ENCODE measurements at places on chromosomes 16 and 17.
A peak's percentile ranks its signal among the peaks of the same experiment; 100 is the strongest.

GRCh38 chr17:40487371-40488020 lies 13.9 kb downstream of the TNS4 start:
- no peak for DNase-seq

- DNase-seq = no peak
Observed at GRCh38 chr17:10126616-10127501, 71.5 kb downstream of the GAS7 start.

DNA sequence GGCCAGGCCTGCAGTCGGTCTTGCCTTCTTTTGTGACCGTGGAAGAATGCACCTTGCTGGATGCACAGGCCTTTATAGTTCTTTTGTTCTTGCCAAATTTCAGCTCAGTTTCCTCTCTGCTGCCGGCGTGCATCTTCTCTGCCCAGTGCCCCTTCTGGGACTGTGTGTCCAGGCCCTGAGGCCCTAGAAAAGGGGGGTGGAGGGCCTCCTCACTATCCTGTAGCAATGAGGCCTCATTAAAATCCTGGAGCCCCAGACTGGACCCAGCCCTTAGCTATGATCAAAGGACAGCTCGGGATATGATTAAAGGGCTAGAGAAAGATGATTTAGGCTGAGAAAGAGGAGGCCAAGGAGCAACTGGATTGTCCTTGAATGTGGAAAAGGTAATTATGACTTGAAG lies 229.8 kb downstream of the SEC14L1 start:
- no peak for DNase-seq

DNA sequence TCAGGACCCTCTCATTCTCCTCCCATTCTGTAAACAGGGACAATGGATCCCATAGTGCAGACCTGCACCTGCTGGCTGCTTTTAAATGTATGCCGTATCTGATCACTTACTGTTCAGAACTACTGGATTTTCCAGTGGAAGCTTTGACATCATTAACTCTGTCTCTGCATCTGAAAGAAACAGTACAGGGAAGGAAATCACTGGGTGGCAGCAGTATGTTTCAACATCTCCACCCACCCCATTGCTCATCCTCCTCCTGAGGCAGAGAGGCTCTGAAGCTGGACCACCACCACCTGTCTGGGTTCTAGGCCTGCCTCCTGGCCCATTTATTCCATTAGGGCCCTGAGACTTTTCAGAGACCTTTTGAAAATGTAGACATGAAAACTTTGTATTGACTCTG lies 2.6 kb downstream of the CCL15 start:
- DNase-seq = no peak

DNA sequence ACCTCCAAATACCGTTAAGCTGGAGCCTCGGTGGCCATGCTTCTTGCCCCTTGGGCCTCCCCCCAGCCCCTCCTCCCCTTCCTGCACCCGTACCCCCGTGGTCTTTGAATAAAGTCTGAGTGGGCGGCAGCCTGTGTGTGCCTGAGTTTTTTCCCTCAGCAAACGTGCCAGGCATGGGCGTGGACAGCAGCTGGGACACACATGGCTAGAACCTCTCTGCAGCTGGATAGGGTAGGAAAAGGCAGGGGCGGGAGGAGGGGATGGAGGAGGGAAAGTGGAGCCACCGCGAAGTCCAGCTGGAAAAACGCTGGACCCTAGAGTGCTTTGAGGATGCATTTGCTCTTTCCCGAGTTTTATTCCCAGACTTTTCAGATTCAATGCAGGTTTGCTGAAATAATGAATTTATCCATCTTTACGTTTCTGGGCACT lies 928 bp downstream of the HBA1 start:
- no peak for DNase-seq

- DNase-seq = peak; percentile 76
Observed at GRCh38 chr16:81238296-81239011, at the start of gene BCO1. Gene BCO1, plus strand, starts transcription at chr16:81238689. Its CDS starts 220 bp downstream, at chr16:81238909.

- DNase-seq = no peak
Observed at GRCh38 chr16:72094266-72094610, 591 bp downstream of the DHX38 start.

DNA sequence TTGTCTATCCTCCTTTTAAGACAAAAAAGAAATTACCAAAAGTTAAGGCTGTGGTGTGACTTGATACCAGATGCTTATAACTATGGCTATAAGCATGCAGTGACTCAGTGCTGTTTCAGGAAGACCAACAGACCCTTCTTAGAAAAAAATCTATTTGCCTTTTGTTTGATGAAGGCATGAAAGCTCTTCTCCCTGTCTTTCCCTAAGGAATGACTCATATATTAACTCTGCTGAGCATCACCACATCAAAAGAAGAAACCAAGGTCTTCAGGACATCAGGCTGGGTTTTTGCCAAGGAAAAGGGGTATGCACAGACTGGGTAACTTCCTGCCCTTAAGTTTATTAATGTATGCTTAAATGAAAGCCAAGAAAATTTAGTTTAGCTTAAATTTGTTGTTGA lies 47.1 kb downstream of the VMP1 start:
- DNase-seq = no peak

GRCh38 chr17:31390748-31391495 lies 553 bp upstream of the RAB11FIP4 start:
- no peak for DNase-seq

- DNase-seq = no peak
Observed at GRCh38 chr17:43809121-43809520, 23.8 kb downstream of the MPP3 start.

DNA sequence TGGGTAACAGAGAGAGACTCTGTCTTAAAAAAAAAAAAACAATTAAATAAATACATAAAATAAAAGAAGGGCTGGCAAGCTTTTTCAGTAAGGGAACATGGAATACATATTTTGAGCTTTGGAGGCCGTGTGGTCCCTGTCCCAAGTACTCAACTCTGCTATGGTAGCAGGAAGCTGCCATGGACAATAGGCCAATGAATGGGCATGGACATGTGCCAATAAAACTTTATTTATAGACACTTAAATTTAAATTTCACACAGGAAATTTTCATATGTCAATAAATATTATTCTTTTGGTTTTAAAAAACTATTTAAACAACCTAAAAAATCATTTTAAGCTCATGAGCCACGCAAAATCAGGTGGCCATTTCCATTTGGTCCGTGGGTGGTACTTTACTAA lies 3.8 kb downstream of the OTOA start:
- DNase-seq = no peak

GRCh38 chr16:12420661-12421209 lies 383.0 kb downstream of the CPPED1 start:
- no peak for DNase-seq

DNA sequence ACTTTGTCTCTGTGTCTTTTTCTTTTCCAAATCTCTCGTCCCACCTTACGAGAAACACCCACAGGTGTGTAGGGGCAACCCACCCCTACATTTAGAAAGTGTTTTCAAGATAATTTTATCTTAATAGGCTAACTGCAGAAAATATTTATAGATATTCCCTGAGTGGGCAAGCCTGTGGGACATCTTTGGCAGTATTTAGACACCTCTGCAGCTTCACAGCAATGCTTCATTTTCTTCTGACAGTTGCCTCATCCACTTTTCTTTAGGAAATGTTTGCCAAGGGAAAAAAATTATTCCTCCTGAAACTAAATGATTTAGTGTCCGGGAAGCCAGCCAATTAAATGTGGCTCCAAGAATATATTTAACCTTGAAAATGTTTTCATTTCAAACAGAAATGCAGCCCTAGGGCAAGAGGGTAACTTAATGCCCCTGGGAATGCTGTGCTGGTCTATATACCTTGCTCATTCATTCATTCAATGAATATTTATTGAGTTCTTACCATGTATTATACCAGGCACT lies 290.4 kb downstream of the ABCC12 start:
- DNase-seq = peak; percentile 21

GRCh38 chr17:57366558-57367351 lies 110.4 kb downstream of the MSI2 start:
- DNase-seq = no peak

- DNase-seq = no peak
Observed at GRCh38 chr16:84461029-84461412, 43.4 kb downstream of the MEAK7 start.

DNA sequence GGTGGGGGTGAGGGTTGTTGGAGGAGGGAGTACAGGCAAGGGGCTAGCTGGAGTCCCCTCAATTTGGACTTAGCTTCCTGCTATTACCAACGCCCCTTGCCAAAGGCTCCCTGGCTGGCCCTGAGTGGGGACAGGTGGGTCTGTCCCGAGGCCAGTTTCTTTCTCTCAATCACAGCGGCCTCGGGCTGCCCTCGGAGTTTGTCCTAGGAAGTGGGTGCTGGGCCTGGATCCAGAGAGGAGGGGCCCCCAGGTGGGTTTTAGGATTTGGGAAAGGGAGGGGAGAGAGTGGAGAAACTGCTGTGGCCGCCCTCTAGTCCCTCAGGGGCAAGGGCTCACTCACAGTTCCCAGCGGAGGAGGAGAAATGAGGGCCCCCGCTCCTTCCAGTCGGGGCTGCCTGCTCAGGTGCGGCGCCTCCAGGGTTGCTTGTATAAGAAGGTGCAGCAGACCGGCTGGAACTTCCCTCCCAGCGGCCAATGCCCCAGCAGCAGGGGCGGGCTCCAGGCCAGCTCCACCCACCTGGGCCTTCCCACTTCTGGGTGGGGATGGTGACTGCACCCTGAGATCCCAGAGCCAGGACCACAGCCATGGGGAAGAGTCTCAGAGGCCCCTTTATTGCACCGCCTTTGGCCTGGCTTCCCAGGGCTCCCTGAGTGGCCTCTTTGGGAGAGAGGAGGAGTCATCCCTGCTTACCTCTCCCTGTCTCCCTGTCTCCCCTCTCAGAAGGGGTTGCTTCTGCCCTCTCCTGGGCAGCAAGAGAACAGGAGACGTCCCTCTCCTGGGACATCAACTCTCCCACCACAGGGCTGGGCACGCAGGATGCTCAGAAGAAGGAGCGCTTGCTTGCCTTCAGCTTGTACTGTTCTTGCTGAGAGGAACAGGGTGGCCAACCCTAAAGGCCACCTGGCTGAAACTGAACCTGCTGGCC lies 112.0 kb upstream of the SMURF2 start:
- peak; percentile 57 for DNase-seq

- no peak for DNase-seq
Observed at GRCh38 chr16:11966173-11966572, 1.2 kb downstream of the TNFRSF17 start.

- DNase-seq = no peak
Observed at GRCh38 chr17:35879773-35880654, at the start of gene CCL5. Gene CCL5, minus strand, starts transcription at chr17:35880360.

DNA sequence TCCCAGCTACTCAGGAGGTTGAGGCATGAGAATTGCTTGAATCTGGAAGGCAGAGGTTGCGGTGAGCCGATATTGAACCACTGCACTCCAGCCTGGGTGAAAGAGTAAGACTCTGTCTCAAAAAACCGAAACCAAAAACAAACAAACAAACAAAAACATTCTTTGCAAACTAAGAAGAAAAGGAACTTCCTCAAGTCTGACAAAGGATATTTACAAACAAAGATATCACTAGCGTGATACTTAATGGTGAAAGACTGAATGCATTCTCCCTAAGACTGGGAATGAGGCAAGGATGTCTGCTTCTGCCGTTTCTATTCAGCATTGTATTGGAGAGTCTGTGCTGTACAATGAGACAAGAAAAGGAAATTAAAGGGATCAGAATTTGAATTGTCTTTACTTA lies 10.5 kb upstream of the MPO start:
- no peak for DNase-seq

- no peak for DNase-seq
Observed at GRCh38 chr16:57235128-57236021, 9.7 kb upstream of the ARL2BP start.

DNA sequence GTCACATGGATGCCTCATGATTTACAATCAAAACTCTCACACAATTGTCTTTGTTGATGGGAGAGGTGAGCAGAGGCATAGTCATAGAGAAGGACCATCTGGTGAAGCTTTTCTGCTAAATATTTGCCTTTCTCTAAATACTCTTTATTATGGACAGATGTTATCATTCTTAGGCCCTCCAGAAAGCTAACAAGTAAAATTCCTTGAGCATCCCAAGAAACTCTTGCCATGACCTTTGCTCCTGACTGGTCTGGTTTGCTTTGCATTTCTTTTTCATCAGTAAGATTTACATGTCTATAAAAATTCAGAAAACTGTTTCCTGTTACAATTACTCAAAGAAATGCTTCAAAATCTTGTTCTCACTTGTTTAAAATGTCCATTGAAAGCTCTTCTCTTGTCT lies 1336.6 kb upstream of the CDH8 start:
- DNase-seq = no peak

- no peak for DNase-seq
Observed at GRCh38 chr16:2035431-2036199, 8.9 kb downstream of the NHERF2 start.

GRCh38 chr17:54608634-54609155 lies 292.0 kb upstream of the TOM1L1 start:
- no peak for DNase-seq

DNA sequence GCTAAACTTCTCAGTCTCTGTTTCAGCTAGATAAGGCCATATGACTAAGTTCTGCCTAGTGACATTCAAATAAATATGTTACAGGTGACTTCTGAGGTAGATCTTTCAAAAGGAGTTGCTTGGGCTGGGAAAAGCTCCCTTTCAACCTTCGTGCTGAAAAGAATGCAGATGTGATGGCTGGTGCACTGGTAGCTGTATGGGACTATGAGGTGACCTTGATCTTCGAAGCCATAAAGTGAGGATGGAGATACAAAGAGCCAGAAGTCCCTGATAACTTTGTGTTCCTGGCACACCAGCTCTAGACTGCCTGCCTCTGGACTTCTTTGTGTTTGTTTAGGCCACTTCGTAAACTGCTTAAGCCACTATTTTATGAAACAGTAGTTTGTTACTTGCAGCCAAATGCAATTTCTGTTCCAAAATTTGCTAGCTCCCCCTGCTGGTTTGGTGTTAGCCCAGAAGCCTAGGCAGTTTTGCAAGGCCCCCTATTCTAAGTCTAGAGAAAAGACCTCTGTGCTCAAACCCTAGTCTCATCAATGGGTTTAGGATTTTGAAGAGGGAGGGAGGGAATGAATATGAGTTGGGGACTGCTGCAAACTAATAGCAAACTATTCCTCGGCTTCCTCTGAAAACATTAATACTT lies 23.3 kb upstream of the ERCC4 start:
- no peak for DNase-seq

GRCh38 chr16:84931506-84931905 lies 79.8 kb downstream of the ZDHHC7 start:
- DNase-seq = no peak
